ENCODE measurements at places on chromosomes 5 and 9. TPM values are rescaled to one million over a fixed set of nuclear protein-coding genes. Genes with fewer than 3 reads are reported as not detected.

DNA sequence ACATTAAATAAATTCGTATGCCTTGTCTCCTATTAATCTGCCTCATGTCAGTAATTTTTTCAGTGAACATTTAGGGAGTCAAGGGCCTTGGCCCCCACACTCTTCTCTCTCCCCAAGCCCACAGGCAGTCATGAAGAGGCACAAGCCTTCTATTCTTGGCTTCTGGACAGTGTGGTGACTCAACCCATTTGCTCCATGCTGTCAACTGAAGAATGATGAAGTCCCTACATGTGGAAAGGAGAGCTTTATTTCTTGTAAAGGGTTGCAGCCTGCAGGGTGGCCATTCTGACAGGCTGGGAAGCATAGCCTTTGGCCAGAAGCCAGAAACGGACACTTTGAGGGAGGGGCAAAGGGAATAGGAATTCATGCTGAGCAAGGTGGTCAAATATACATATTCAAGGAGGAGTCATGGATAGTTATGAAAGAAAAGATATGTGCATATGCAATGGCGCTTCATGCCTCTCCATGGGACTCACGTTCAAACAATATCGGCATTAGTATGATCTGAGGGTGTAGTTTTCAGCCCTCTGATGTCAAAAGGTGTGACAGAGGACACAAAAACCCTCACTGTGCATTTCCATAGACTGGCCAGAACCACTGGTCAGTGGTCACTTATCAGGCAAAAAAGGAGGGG, 31.3 kb downstream of the ANKRA2 start:
- DNase-seq = no peak

DNA sequence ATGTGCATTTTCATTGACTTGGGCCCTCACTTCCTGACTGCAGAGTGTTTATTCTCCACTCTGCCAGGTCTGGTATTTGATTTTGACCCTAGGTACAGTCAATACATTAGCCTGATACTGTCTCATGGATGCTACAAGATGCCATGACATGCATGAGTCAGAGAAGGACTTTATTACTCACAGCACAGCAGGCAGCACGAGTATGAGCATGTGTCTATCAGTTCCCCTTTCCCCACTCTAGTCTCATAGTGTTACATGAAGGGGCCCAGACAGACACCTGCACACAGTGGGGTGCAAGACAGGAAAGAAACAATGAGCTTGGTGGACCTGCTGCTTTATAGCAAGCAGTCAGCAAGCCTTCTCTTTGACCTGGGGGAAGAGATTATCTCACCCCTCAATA, 19.6 kb downstream of the ITGA2 start:
- DNase-seq = no peak

- no peak for DNase-seq
These were observed 870.2 kb upstream of the C9orf72 start for GRCh38 chr9:28443461-28443860.

SLC34A3 gene
- not detected for total RNA-seq

GFI1B gene
- not detected for total RNA-seq

All from mesenteric fat pad (tissue), 1 donor.